ENCODE measurements at places on chromosomes 1 and 21. TPM values are rescaled to one million over a fixed set of nuclear protein-coding genes. Genes with fewer than 3 reads are reported as not detected.

The OR2L8 gene
- not detected for total RNA-seq

The TLCD4 gene
- 59.6 TPM for total RNA-seq

GRCh38 chr1:113488576-113489177 is 98.4 kb downstream of the MAGI3 start:
- peak; percentile 18 for DNase-seq

GRCh38 chr1:227796359-227796915 is 19.0 kb upstream of the PRSS38 start:
- no peak for DNase-seq

DNA sequence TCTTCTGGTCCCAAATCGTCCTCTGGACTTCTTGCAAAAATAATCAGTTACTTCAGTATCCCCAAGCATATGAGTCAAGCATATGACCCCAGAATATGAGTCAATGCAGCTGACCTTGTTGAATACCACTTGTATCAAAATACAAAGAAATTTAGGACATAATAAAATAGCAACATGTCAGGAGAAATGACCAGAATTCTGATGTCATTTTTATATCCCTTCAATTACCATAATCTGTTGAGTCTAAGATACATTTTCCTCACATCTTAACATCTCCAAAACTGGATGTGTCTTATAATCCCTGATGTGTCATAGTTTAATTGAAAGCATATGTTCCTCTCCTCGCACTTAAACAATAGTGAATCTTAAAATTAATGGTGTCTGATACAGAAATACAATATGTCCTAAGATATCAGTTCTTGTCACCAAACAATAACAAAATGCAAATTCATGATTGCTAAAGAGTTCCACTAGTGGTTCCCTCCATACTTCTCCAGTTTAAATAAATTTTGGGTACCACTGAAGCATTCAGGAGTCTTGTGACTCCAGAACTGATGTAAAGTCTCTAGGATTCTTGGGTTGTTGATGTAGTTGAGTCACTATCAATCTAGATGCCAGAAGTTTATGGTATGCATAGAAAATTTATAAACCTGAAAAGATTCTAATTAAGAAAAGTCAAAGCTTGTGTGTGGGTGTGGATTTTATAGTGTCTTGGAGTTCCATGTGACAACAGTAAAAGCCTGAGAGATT is 41.8 kb downstream of the KIFAP3 start:
- DNase-seq: no peak

- no peak for DNase-seq
These were observed 35.2 kb upstream of the CTPS1 start for GRCh38 chr1:40944326-40944725.

The PLA2G4A gene
- total RNA-seq: 1.4 TPM

- no peak for DNase-seq
These were observed 89.9 kb upstream of the TMPRSS2 start for GRCh38 chr21:41597811-41598231.

- no peak for DNase-seq
These were observed 21.0 kb downstream of the PRKAA2 start for GRCh38 chr1:56666112-56666608.

- no peak for DNase-seq
These were observed 26.5 kb upstream of the ITLN1 start for GRCh38 chr1:160911441-160911840.

DNA sequence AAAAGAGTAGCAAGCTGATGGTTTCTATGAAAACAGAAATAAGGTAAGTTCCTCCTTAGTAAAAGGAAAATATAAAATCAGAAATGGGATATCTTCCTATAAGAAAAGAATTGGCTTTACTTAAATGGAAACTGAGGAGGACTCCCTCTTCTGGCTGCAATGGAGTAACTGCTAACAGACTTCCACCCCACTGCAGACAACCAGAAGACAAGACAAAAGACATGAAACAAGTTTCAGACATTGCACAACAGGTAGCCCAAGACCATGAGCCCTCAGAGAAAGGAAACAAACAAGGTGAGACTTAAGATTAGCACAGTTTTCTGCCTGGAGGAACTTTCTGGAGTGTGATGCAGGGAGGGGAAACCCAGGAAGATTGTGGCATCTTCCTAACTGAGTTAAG is 17.0 kb upstream of the OLFML2B start:
- no peak for DNase-seq

The TRIM46 gene
- total RNA-seq: 0.22 TPM

GRCh38 chr1:211797994-211798393 is 32.6 kb downstream of the LPGAT1 start:
- DNase-seq: no peak

- DNase-seq: no peak
These were observed 162.6 kb upstream of the USP25 start for GRCh38 chr21:15567191-15567590.

The NCMAP gene
- 0.27 TPM for total RNA-seq

DNA sequence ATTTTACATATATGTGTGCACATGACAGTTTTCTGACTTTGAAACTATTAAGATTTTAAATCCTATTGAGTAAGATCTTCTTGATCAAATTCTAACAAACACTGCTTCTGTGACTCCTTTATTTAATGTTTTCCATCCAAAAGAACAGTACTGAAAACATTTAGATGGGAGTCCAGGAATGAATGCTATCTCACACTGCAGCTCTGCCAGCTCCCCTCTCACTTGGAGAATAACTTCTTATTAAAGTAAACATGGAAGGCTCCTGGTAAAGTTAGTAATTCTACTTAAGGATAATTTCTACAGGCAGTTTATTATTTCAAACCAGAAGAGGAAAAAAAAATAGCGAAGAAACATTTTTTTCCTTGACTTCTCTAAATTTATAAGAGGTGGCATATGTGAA is 349.1 kb downstream of the DPYD start:
- DNase-seq: no peak

DNA sequence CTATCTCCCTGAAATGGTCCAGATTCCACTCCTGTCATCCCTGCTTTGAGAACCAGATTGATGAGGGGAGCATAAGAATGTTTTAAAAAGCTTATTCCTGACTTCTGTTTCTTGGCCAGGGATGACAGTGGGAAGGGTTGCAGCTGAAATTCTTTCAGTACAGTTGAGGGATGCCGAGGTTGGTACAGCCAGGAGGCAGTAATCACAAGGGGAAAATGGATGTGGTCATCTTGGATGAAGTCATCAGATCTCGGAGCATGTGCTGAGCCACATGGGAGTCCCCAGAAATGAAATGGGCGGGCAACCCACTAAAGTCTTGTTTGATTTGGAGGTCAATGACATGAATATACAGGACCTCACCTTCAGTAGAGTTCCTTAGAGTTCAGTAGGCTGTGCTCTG is 18.7 kb upstream of the PLA2G2E start:
- DNase-seq: no peak
